ENCODE measurements at places on chromosomes 12 and 14.

DNA sequence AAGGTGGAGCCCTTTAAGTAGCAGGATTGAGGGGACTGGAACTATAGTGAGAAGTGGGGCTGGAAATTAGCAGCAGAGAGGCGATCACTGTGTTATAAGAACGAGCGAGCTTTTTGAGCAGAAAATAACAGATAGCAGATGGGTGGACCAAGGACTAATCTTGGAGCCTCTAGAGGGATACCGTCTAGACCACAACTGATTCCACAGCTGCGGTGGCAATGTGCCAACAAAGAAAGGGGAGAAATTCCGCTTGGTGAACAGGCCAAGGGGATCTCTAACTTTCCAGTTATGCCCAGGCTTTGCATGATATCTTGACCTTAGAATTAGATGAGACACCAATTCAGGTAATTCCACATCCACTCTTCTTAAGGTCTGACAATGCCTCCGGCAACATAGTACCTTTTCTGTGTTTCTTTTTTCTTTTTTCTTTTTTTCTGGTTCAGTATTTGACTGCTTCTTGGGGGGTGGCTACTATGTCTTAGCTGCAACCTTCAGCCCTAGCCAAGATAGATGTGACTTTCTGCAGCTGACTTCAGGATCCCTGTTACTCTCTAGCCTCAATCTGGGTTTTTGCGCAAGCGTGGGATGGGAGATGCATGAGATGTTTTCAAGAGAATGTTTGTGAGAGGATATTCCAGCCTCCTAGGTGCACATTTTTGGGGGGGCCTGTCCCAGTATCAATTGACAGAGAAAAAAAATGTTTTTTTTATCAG lies 143.4 kb upstream of the CPSF6 start:
- DNase-seq = no peak

- DNase-seq = no peak
Measured at GRCh38 chr14:24123424-24124417, 6.7 kb upstream of the FITM1 start.

DNA sequence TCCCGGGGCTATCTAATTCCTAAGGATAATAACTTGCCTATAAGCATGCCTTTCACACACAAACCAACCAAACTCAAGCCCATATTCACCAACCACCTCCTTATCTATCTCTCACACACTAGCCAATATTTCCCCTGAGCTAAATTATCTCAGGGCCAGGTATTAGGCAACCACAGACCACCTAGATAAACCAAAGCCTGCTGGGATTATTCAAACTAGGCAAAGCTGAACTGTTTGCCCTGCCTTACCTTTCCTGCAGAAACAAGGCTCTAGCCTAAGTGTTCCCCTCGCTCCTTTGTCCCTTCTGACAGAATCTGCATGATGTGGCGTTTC lies 114.7 kb upstream of the EEA1 start:
- no peak for DNase-seq

DNA sequence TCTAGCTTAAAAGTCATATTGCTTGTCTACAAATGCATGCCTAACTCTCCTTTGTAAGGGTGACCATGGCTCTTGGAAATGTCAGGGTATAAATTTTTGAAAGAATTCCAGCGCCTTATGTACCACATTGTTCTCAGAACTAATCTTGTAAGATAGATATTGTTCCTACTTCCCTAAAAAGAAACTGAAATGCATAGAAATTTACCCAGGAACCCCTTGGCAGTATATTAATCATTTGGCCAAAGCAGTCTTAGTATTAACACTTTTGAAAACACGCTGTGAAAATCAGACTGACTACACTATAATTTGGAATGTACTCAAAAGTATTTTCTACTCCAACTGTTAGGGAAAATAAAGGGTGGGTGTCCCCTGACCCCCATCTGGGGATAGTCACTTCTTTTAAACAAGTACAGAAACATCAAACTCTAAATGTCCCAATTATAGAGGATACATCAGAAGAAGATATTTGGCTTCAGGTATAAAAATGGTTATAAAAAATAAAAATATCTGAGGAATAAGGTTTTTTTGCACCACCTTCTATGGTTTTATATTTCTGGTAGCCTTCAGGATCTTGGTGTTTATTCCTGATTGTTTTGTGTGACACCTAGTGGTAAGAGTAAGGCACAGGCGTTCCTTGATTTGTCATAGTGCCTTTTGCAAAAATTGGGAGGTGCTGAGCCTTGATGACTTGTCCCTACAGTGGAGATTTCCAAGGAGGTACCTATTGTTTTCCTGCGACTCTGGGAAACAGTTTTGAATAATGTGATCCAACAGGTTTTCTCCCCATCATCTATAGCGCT lies 2.2 kb upstream of the NFKBIA start:
- DNase-seq = no peak

All from activated naive CD4-positive, alpha-beta T cell treated with Interleukin-2 at 50 U/mL for 16 hours (primary cell).